ENCODE measurements at places on chromosomes 11 and 22.

DNA sequence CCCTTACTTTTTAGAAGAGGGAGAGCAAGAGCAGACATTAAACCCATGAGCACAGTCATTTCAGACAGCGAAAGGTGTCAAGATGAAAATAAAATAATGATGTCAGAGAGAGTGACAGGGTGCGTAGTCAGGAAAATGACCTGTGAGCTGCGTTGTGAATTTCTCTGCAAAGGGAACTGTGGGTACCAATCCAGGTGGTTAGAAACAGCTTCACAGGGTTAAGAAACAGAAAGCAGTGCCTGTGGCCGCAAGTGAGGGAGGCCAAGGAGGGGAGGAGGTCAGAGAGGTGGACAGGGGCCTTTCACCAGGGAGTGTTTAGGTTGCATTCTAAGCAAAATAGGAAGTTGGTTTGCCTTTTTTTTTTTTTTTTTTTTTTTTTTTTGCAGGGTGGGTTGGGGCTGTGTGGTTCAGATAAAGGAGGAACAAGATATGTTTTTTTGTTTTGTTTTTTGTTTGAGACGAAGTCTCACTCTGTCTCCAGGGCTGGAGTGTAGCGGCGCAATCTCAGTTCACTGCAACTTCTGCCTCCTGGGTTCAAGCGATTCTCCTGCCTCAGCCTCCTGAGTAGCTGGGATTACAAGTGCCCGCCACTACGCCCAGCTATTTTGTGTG is 7.9 kb downstream of the TIGD3 start:
- DNase-seq = no peak

DNA sequence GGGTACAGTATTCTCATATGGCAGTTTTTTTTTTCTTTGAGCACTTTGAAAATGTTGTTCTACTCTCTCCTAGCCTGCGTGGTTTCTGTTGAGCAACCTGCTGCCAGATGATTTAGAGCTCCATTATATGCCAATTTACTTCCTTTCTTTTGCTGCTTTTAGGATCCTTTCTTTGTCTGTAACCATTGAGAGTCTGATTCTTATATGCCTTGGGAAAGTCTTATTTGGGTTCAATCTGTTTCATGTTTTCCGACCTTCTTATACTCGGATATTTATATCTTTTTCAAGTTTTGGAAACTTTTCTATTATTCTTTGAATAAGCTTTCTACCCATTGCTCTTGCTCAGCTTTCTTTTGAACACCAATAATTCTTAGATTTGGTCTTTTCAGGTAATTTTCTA is 138.1 kb upstream of the RAG2 start:
- DNase-seq = no peak

- DNase-seq = no peak
These were observed 280.4 kb upstream of the CNTN5 start for GRCh38 chr11:98740321-98740720.

DNA sequence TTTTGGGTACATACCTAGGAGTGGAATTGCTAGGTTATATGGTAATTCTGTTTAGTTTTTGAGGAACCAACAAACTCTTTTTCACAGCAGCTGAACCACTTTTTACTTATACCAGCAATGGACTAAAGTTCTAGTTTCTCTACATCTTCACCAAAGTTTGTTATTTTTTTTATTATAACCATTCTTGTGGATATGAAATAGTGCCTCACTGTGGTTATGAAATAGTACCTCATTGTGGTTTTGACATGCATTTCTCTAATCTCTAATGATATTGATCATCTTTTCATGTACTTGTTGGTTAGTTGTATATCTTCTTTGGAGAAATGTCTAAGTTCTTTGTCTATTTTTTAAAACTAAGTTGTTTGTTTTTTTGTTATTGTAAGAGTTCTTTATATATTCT is 27.2 kb downstream of the STIM1 start:
- DNase-seq = no peak

- DNase-seq = no peak
These were observed 21.6 kb upstream of the BBOX1 start for GRCh38 chr11:27018902-27019529.

DNA sequence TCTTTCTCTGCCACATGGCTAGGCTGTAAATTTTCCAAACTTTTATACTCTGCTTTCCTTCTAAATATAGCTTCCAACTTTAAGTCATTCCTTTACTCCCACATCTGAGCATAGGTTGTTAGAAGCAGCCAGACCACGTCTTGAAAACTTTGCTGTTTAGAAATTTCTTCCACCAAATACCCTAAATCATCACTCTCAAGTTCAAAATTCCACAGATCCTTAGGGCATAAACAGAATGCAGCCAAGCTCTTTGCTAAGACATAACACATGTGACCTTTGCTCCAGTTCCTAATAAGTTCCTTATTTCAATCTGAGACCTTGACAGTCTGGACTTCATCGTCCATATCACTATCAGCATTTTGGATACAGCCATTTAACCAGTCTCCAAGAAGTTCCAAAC is 749.9 kb downstream of the METTL15 start:
- DNase-seq = no peak

DNA sequence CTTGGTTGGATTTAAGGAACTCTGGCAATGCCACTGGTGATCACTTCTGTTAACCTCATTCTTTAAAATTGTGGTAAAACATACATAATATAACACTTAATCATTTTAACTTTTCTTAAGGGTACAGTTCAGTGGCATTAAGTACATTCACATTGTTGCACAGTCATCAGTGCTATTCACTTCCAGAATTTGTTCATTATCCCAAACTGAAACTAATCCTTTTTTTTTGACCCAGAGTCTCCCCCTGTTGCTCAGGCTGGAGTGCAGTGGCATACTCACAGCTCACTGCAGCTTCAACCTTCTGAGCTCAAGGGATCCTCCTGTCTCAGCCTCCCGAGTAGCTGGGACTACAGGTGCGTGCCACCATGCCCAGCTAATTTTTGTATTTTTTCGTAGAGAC is 10.6 kb downstream of the ELF5 start:
- DNase-seq = no peak

DNA sequence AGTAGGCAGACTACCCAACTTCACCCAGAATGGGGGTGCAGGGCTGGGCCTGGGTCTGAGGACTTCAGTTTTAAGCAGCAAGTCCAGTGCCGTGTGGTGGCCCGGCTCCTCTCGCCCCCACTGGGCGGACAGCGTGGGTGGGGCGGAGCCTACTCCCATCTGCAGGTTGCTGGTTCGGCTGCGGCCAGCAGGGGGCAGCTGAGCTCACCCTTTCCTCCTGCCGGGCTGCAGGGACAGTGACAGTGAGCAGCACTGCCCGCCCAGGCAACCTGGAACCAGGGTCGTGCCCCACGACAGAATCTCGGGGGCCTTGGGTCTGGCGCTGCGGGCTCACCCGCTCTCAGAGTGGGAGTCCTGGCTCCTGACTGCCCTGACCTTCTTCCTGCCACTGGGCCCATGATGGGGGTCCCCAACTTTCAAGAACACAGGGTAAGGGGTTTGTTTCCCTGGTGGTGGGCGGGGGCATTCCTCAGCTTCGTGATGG is 6.2 kb upstream of the NEAT1 start:
- peak; percentile 86 for DNase-seq

DNA sequence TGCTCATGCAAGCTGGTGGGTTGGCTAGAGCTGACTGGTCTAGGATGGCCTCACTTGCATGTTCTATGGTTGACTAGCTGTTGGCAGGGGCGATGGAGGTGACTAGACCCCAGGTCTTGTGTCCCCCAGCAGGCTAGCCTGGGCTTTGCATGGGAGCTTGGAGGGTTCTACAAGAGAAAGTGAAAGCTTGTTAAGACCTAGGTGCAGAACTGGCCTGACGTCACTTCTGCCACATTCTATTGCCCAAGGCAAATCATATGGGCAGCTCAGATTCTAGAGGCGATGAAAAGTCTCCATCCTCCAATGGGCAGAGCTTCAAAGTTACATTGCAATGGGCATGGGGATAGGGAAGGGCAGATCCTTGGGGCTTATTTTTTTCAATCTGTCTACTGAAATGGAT is 170.9 kb downstream of the MIAT start:
- no peak for DNase-seq

- no peak for DNase-seq
These were observed 3.2 kb upstream of the PAX6 start for GRCh38 chr11:31814176-31814868.

- DNase-seq = no peak
These were observed 716.6 kb upstream of the TENM4 start for GRCh38 chr11:80157447-80157846.

DNA sequence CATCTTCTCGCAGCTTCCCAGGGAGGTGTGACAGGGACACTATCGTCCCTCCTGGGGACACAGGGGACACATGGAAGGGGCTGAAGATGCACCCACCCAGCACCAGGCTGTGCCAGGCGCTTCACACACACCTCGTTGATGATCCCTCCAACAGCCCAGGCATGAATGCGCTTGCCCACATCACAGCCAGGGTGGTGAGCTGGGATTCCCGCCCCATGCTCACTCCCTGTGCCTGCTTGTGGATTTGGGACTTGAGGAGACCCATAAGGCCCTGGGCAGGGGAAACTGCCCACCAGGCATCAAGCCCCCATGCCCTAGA is 57.8 kb downstream of the OTOG start:
- DNase-seq = no peak

DNA sequence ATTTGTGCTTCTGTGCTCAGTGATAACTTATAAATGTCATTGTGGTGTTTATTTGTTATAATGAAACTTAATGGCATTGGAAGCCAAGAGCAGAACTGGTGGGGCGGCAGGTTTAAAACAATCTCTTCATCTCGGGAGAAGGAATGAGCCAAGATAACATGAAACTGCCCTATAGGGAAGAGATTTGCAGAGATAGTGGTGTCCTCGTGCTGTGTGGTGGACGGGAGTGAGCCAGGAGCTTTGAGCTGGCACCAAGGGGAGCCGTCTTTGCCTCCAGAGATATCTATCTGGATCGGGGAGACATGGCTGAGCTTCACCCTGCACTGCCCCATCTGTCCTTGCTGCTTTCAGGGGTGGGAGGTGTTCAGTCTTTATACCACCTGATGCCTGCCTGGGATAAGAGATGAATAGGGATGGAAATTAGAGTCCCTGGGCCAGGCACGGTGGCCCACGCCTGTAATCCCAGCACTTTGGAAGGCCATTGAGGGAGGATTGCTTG is 189.6 kb downstream of the ST3GAL4 start:
- no peak for DNase-seq

All from stimulated activated CD8-positive, alpha-beta memory T cell treated with anti-CD3 and anti-CD28 coated beads, Interleukin-7, amount 100 ng/mL, for 1 hour (primary cell).